ENCODE measurements at places on chromosomes 12 and 14.

DNA sequence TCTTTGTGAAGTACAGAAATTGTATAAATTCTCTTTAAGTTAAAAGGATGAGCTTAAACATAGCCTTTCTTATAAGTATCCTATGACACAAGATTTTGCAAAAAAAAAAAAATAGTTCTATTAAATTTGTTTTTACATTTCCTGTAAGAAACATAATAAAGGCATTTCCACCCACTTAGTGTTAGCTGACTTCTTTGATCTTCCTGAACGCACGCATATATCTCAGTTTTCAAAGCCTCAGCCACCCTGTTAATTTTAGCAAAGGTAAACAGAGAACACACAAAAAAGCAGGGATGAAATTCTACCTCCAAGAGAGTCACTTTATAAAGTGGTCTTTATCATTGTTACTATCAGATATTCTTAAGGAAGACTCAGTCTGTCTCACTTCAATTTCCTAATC, 277.9 kb downstream of the MED13L start:
- no peak for DNase-seq

- DNase-seq: no peak
Measured at GRCh38 chr14:74846968-74847665, 28.8 kb downstream of the PROX2 start.

DNA sequence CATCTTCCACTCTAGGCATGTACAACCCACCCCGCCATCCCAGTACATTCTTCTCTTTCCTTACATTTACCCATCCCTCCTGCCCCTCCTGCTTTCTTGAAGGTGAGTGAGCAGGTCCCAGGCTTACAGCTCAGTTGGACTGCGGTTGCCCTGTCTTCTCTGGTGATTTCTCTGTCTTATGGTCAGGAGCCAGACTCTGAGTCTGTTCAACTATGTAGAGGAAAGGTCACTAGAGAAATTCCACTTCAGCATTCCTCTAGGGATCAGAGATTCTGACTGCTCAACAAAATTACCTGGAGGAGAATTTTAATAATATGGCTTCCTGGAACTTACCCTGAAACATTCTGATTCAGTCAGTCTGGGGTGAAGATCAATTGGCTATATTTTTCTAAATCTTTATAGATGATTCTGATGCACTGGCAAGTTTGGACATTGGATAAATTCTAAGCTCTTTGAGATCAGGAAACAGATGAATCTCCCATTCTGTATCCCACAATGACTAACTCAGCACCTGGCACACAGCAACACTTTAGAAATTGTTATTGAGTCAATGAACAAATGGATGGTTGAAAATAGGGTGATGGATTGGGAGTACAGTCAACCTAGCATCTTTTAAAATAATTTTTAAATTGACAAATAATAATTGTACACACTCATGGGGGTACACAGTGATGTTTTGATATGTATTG, 128.6 kb upstream of the HIF1A start:
- no peak for DNase-seq

DNA sequence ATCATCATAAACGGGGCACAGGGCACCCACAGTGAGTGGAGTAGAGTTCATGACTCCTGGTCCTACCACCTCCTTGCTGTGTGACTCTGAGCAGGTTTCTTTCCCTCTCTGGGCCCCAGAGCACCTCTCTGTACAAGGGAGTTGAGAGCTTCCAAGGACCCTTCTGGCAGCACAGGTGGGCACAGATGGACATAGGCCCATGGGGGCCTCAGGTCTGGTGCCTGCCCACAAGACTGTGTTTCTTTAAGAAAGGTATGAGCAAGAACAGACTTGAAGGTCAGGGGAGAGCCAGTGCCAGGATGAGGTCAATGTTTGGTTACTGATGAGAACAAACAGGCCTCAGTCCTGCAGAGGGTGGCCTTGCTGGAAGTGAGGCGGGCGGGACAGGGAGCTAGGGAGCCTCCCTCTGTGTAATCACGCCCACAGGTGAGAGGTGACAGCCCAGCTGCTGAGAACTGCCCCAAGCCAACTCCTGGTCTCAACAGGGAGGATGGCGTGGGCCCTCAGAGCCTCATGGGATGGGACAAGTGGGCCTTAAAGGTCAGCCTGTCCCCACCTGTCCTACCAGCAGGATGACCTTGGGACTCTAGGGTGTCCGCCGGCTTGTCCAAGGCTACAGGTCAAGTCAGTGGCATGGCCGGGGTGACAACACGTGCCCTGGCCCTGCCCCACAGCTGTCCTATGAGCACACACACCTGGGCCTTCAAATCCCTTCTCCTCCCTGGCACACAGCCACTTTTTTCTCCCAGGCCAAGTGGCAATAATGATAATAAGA, 49.1 kb downstream of the CCDC85C start:
- DNase-seq: no peak

GRCh38 chr14:52018252-52018651, 28.9 kb downstream of the RTRAF start:
- DNase-seq: no peak

GRCh38 chr12:115872212-115872611, 405.3 kb downstream of the MED13L start:
- DNase-seq: no peak

DNA sequence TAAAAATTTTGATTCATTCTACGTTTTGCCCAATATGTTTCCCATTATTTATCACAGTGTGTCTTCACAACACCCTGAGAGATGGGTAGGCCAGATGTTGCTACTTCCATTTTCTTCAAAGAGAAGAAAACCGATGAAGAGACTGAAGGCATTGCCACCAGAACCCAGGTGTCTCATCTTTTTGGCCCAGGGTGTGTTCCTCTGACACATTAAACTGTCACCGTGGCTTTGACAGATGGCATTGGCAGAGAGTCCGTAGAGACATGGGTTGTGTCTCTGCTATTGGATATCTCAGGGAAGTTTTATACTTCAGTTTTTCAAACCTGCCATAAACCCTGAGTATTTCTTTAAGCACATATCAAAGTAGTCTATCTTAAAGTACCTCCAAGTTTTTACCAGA, 11.3 kb upstream of the NUDT4 start:
- no peak for DNase-seq

- DNase-seq: peak; percentile 88
Measured at GRCh38 chr14:99035712-99036610, 236.0 kb downstream of the BCL11B start.

DNA sequence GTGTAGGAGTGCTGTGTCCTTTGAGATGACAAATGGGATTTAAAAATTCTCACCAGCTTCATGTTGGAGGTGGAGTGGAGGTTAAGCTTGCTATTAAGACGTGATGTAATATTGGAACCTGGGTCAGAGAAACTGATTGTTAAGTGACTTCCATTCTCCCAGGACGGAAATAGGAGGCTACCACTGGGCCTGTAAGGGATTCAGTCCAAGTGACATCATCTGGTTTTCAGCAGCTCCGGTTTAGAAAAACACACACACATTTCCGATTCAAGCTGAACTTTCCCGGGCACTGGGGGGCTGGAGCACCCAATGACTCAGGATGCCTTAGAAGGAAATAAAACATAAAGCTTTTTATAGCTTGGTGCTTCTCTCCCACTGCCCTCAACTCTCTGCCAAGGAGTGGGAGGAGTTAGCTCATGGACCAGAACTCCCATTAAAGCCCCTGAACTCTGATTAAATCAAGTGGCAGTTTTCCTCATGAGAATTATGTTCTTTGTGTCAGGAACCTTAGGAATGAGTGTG, 12.4 kb downstream of the CALM1 start:
- peak; percentile 87 for DNase-seq

GRCh38 chr14:104192883-104193245, 54.5 kb downstream of the KIF26A start:
- DNase-seq: no peak

DNA sequence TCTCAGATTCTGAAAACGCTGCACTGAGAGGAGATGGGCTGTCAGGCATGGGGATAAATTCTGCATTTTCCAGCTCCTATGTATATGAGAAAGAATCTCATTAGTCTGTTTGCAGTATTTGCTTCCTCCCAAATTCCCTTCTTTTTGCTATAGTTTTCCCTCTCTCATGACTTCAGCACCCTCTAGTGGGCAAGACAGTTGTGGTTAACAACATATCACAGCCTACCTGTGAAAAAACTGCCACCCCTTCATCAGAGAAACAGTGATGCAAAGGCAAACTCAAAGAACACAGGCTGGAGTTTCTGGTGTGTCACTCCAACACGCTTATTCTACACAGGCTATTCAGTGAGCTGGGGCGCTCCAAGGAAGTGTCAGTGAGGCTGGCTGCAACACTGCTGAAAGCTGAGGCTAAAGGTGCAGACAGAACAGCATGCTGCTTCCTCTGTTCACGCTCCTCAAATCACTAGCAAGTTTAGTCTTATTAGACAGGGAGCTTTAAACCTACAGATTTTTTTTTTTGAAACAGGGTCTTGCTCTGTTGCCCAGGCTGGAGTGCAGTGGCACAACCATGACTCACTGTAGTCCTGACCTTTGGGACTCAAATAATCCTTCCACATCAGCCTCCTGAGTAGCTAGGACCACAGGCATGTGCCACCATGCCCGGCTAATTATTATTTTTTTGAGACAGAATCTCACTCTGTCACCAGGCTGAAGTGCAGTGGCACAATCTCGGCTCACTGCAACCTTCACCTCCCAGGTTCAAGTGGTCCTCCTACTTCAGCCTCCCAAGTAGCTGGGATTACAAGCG, 19.3 kb downstream of the ZC2HC1C start:
- DNase-seq: peak; percentile 53

DNA sequence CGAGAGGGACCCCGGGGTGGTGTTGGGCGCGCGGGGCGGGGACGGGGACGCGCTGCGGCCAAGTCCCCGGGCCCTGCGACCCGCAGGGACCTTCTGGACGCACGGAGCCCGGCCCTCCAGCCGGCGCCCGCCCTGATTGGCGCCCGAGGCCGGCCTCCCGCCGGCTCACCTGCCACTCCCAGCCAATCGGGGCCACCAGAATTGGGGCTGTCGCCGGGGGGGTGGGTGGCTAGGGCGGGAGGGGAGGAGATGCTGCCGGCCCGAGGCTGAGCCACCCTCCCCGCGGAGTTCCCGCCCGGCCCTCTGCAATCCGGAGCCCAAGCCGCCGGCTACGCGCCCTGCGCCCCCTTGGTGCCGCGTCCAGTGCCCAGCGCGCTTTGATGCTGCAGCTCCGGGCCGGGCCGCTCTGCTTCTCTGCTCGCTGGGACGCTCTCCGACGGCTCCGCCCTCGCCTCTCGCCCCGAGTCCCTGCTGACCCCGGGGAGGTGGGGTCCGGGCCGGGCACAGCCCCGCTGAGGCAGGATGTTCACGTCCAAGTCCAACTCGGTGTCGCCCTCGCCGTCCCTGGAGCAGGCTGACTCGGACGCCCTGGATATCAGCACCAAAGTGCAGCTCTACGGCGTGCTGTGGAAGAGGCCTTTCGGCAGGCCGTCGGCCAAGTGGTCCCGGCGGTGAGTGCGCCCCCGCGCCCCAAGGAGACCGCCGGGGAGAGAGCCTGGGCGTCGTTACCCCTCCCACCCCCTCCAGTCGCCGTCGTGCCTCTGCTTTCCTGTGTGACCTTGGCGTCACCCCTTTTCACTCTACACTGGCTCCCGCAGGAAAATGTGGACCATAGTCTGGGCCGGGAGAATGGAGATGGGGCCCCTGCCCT, at the start of gene PLEKHD1:
TSS of gene PLEKHD1 (plus strand) at position 285 of the 871 bp plus-strand sequence. CDS start at position 523, 238 bp downstream.
- no peak for DNase-seq

DNA sequence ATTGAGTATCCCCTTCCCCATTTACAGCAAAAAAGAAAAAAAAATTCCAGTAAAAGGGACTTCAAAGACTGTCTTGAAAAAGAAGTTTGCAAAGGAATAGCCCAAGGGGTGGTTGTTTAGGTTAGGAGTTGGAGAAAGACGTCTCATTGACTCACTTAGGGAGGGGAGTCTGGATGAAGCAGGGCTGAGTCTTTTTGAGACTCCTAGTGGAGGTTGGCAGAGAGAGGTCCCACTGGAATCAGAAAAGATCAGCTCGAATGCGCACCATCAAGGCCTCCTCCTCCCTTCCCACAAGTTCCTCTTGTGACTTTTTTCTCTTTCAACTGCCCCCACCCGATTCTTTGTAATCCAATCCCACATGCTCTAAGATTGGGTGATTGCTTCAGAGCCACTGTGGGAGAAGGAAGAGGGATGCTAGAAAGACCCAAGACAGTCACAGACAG, 1.9 kb downstream of the ARHGEF40 start:
- no peak for DNase-seq

GRCh38 chr12:7512553-7512952, 9.0 kb upstream of the CD163 start:
- peak; percentile 82 for DNase-seq

GRCh38 chr12:123998344-123998990, 25.5 kb downstream of the ZNF664 start:
- no peak for DNase-seq

GRCh38 chr14:93231129-93231979, 24.3 kb downstream of the UBR7 start:
- DNase-seq: no peak

- no peak for DNase-seq
Measured at GRCh38 chr14:104588066-104588857, 8.7 kb downstream of the C14orf180 start.

- DNase-seq: no peak
Measured at GRCh38 chr12:113866496-113866895, 99.6 kb downstream of the RBM19 start.

DNA sequence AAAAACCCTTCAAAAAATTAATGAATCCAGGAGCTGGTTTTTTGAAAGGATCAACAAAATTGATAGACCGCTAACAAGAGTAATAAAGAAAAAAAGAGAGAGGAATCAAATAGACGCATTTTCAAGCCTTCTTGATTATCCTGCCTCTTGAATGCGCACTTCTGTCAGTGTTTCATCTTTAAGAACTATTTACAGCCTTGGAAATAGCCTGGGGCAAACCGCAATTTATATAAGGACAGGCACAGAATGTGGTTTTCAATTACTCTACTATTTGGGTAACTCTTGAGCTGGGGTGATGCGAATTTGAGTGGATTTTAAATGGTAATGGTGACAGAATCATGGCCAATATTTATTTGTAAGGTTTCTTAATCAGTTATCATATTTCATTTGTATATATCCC, 179.1 kb upstream of the OTX2 start:
- DNase-seq: no peak

- no peak for DNase-seq
Measured at GRCh38 chr12:92304371-92305055, 158.9 kb upstream of the BTG1 start.

DNA sequence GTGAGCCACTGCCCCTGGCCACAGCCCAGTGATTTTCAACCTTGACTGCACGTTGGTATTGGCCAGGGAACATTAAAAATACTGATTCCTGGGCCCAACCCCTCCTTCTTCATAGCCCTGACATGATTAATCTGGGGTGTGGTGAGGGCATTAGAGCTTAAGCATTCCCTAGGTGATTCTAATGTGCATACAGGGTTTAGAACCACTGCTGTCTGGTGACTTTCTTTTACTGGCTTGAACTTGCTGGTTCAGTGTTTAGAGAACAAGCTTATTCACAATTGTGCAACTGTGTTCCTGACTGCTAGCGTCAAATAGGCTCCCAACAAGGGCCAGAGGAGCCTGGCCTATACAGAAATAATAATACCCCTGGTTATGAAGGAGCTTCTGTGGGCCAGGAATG, 488.8 kb upstream of the CCDC196 start:
- DNase-seq: no peak
